ENCODE measurements at places on chromosomes 7 and 10.

DNA sequence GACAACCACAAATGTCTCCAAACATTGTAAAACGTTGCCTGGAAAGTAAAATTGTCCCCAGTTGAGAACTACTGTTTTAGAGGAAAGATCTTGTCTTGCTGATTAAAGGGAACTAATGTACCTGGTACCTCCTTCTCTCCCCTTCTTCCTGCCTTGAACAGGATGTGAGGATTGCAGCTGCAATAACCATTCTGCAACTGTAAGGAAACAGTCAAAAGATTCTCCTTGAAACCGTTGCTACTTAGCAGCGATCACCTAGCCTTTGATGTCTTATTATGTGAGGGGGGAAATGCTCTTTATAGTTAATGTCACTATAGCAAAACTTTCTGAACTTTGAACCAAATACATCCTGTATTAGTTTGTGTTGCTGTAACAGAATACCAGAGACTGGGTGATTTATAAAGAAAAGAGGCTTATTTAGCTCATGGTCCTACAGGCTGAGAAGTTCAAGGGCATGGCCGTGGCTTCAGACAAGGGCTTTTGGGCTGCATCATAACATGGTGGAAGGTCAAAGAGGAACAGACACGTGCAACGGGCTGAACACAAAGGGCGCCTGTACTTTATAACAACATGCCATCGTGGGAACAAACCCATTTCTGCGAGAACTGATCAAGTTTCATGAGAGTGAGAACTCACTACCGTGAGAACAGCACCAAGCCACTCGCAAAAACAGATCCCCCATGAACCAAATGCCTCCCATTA, 54.2 kb upstream of the PARD3 start:
- DNase-seq = no peak

DNA sequence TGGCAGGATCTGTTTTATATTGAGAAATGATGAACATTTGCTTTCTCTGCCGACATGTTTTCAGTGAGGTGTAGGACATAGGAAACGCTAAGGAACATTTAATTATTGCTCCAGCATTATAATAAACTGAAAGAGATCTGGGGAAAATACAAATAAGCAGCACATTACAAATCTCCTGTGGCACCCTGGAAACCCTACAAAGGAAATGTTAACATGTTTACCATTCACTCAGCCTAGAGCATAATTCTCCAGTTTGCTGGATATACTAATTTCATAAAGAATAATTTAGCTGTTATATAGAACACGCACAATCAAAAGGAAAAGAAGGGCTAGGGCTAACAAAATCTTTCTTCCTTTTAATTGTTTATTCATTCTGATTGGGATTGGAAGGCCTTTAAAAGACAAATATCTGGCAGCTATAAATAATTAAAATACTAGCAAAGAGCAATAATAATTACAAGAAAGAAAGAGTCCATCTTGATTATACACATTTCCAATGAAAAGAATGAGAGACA, 299.4 kb downstream of the CRPPA start:
- no peak for DNase-seq

- no peak for DNase-seq
These were observed 402 bp upstream of the CDHR1 start for GRCh38 chr10:84193846-84194423.

DNA sequence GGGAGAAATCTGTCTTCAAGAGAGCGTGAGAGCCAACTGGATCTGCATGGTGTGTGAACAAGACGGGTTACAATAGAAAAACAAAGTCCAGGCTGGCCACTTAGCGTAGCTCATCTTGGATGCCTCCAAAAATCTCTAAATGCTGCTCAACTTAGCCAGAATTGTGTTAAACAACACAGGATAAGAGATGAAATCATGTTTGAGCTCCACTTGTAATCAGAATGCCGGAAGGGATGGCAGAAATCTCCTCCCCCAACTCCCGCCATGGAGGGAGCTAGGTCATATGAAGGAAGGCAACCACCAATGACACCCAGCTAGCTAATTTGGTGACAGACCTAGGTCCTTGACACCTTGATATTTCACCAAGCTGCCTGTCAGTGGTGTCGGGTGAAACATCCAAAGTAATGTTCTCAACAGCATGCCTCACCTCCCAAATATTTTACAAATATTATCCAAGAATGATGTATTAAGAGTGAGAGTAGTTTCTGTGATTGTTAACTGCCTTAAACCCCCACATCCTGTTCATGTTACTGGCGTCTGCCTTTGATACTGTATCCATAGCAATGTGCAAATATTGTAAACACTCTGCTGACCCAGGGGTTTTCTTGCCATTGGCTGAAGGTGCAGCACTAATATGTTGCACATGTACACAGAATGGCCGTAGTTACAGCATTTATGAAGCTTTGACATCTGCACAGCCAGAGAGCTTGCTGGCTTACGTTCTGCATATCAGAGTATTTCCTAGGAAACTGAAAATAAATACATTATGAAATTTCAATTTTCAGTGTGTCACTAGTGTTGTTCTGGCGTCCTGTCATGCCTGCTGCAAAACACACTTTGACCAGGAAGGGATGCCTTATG, 25.8 kb downstream of the TMEM254 start:
- peak; percentile 26 for DNase-seq

DNA sequence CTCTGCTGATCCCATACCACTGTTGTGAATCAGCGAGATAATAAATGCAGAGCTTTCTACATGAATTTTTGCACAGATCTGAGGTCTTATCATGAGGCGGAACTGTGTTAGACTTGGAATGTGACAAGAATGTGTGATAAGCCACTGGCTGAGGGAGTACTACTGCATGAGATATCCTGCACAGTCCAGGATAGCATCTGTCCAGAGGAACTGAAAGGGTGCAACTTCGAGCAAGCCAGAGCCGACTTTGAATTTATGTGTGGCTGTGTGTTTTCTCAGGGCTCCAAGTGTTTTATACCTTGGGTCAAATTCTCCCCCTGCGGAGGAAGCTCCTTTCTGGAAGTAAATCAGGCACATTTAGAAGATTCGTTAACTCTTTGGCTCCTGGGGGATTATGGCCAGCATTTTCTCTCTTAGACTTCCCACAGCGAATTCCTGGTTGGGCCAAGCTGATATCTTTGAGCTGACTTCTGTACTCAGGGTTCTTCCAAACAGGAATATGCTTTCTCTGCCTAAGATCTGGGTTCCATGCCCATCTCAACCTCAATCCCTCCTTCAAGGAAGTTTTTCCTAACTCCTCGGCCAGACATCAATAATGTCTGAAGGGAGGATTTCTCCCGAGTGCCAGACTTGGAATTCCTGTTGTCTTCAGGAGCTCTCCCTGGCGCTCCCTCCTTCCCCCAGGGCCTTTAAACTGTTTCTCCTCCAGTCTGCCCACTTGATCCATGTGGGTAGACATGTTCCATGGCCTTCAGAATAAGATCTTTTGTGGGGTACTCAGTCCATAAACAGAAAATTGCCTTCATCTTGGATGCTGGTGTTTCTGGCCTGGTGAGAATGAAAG, 2.5 kb upstream of the MEST start:
- no peak for DNase-seq

DNA sequence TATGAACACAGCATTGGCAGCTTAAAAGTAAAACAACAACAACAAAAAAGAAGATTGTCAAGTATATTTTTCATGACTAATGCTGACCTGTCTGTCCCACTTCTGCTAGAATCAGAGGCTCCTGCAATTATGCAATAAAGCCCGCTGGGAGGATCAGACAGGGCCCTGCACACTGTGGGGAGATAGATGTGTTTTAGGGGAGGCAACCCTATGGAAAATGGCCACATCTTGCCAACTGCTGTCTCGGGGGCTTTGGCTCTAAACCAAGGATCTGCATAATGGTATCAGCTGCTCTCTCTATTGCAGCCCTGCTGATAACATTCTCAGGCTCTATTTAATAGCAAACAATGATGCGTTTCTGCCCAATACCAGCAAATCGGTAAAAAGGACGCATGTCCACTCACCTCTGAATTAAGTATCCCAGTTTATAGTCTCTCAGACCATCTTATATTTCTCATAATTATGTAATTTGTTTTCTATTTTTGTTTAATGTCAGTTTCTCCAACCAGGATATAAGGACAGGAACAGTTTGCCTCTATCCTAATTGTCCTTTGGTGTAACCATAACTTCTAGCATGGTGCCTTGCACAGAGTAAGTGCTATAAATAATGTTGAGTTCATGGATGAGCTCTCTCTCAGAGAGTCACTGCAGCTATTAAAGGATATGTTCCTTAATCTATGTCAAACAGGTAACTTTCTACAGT, 15.3 kb upstream of the PRKAR2B start:
- no peak for DNase-seq

- DNase-seq = no peak
These were observed 86.1 kb downstream of the PDGFA start for GRCh38 chr7:433558-433957.

DNA sequence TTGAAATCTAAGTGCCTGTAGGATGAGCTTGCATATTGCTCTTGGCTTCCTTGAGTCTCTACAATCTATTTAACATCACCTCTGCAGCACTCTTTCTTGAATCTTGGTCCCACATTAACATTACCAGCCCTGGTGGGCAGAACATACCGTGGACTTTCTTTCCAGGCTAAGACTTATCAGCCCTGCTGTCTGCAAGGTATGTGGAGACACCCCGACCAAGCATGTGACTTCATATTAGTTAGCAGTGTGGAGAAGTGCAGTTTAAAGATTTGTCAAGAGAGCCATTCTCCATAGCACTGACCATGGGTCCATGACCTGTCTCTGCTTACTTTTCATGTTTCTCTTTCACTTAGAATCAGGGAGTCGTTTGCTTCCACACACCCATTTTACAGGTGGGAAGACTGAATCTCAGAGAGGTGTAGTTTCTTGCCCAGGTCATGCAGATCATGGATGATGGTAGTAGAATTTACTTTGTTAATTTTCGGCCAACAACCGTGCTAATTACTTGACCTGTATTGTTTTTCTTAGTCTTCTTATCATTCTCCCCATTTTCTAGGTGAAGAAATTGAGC, 6.0 kb downstream of the CCNY start:
- no peak for DNase-seq

DNA sequence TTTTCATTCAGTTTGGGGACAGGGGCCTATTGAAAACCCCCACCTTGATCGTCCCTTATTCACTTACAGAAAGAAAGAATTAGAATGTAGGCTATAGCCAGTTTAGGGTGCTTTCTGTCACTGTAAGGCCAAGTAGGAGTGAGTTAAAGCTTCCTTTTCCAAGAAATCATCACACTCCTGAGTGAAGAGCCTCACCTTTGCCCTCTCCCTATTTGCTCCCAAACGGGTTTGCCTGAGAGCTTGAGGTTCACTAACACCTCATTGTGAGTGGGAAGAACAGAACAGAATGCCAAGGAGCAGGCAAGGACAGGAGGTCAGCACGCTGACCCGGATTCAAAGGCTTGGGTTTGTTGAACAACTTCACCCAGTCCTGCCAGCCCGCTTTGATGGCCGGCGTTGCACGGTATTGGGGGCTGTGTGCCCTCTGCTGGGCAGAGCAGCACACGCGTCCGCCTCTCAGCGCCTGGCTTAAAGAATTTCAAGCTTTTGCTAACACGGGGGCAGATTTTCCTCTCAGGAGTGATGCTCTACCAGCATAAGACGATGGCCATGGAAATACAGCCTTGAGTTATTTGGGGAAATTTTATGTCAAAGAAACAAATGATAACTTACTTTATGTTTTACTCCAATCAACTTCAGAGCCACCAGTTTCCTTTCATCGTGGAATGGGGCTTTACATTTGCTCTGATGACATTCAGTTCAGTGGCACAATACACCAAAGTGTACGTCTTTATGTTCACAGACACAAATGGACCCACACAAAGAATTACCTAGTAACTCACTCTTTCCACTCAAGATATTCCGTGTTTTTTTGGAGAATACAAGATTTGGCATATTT, 470.0 kb downstream of the SUGCT start:
- peak; percentile 2 for DNase-seq

DNA sequence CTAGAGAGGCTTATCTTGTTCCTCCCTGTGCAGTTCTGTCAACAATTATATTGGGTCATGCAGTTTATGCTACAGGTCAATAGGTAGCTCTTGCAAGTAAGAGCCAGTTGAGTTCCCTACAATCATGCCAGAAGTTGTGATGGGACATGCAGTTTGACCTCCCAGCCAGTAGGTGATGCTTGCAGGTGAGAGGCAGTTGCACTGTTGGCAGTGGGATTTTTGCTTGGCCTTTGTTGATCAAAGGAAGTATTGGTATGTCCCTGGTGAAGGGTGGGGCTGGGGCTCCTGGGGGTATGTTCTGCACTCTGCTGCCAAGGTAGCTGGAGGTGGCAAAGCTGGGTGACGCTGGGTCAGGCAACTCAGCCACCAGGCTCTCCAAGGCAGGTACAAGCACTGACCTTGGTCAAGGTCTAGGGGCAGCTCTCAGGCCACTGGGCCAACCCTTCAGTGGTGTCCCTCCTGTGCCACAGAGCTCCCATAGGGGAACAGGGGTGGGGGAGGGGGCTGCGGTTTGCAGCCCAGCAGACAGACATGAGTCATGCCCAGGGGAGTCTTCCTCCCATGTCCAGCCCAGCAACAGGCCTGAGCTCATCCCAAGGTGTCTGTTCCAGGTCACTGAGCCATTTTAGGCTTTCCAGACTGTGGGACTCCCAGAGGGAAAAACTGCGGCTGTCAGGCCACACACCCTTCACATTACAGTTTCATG, 43.3 kb downstream of the MEOX2 start:
- no peak for DNase-seq

DNA sequence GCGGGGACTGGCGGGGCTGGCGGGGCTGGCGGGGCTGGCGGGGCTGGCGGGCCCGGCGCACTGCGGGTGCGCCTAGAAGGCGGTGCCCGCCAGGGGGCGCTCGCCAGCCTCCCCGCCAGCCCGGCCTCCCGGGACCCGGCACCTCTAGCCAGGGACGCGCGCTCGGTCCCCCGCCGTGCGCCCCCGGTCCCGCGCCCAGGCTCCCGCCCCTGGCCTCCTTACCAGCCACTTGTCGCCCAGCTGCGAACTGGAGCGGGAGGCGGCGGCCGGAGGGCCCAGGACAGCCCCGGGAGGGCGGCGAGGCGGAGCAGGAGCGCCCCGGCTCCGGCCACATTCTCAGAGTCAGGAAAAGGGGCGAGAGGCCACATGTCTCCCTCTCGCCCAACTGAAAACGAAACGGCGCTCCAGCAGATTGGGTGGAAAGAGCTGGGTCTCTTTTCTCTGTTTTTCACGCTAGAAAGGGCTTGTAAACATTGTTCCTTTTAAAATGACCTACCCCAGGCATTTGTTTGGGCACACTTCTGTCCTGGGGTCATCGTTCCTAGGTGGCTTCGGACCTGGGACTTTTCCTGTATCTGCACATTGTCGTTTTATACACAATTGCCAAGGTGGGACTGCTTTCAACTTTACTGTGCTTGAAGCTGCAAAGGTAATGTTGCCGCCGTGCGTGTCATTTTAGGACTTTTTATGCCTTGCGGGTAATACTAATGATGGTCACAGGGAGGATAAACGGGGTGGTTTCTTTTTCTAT, 378 bp upstream of the PRKCQ start:
- DNase-seq = peak; percentile 40
